ENCODE measurements at places on chromosomes 2 and 18.

- DNase-seq: no peak
These were observed 58.8 kb downstream of the CCDC195 start for GRCh38 chr2:224657349-224657748.

DNA sequence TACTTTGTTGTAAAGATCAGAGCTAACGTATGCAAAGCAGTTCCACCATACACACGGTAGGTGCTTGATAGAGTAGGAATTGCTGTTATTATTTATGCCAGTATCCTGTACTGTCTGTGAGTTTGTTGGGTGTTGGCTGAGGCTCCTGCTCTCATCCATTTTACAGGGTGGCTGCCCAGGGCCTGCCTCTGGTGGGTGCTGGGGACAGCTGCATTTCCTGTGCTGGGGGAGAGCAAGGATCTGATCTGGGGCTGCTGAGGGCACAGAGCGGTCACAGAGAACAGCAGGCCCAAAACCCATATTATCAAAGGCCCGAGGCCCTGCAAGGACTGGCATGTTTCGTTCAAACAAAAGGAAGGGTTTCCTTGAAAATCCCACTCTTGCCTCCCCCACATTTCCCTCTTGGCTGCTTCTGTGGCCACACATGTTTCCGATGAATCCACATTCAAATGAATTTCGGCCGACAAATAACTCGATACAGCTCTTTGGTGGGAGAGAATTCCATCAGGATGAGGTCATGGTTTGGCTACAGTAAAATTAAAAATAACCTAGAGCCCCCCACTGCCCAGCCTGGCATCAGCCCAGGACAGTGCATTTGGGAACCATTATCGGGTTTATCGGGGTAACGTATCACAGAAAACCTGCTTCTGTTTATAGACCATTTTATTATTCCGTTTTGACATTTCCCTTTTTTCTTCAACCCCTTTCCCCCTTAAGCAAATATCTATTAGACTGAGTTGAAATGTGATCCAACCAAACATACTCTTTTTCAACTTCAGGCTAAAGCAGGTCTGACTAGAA lies 143.4 kb downstream of the CYRIA start:
- DNase-seq: no peak

DNA sequence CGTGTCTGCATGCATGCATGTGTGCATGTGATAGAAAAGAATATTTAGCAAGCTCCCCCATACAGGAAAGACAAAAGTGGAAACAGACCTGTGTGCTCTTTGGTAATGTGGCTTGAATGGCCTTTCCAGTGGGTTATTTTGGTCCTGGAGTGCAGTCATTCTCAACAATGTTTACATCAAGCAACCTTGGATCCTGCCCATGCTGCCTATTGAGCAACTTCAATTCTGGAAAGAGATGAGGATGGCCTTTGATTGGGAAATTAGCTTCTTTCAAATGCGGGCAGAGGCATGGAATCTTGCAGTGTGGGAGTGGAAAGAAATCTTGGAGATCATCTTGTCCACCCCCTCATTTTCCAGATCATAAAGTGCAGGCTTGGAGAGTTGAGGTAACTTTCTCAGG lies 87.2 kb upstream of the SMAD2 start:
- no peak for DNase-seq

GRCh38 chr2:157307021-157307420 lies 18.6 kb downstream of the ERMN start:
- DNase-seq: no peak

GRCh38 chr18:45771587-45772480 lies 47.9 kb downstream of the SLC14A1 start:
- no peak for DNase-seq

DNA sequence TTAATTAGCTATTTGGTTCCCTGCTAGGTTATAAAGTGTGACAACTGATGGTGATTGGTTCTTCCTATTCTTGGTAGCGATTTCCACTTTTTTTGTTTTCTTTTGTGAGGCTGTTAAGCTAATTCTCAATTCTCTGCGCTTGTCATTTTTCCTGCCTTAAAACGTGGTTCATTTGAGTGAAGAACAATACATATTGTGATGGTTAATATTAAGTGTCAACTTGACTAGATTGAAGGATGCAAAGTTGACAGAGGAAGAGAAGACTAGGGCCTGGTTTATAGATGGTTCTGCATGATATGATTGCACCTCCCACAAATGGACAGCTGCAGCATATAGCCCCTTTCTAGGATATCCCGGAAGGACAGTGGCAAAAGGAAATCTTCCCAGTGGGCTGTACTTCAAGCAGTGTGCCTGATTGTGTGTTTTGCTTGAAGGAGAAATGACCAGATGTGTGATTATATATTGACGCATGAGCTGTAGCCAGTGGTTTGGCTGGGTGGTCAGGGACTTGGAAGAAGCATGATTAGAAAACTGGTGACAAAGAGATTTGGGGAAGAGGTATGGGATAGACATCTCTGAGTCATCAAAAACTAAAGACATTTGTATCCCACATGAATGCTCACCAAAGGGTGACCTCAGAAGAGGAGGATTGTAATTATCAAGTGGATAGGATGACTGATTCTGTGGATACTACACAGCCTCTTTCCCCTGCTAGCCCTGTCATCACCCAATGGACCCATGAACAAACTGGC lies 39.4 kb upstream of the ZNF804A start:
- DNase-seq: no peak

- no peak for DNase-seq
These were observed 230.7 kb downstream of the MYO3B start for GRCh38 chr2:170408461-170409163.

DNA sequence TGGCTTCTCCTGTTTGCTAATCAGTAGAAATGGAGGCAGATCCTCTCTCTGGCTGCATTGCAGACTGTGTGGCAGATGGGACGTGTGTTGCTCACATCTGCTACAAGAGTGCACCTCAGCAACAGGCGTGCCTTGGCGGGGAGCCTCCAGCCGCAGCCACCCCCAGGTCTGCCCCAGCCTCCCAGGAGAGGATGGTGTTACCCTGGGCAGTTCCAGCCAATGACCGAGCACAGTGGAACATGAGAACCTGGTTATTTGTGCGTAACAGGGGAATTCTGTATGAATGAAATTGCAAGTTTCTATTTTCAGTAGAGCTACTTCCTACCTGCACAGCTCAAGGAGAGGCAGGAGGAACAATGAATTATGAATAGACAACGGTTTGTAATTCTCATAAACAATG lies 130.6 kb upstream of the CBLN2 start:
- no peak for DNase-seq

- DNase-seq: no peak
These were observed 228.6 kb downstream of the SATB2 start for GRCh38 chr2:199228887-199229819.

DNA sequence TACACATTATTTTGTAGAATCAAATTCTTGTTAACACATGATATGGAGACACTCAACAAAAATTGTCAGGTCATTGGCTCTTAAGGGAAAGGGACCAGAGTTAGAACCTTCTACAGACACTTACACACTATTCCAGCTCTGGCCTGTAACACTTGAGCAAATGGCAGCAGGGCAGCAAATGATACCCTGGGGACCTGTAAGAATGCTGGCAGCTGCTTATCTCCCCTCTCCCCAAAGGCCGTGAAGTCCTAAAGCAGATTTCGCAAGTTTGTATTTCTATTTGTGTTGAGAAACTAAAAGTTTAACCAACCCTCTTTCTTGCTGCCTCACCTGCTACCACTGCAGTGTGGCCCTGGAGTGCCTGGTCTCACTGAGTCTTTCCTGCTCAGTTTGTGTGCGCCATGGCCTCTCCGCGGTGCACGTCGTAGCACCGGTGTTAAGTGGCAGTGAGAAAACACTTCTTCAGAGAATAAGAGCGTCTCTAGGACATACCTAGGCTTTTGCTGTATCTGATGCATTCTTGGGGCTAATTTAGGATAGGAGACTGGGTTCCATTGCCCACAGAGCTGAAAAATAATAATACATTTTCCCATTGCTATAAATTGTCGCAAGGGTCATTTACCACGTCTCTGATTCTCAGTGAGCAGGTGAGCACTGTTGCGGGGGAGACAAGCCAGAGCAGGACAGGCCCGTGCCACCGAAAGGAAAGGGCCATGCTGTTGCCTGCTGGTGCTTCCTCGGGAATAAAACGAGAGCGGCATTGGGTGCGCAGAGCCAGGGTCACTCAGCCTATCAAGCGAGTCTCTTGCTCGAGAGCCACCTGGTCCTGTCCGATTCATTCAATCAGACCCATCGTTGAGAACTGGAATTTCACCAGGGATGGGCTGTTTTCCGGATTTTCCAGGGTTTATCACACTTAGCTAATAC lies 204.9 kb downstream of the PTGR3 start:
- no peak for DNase-seq

DNA sequence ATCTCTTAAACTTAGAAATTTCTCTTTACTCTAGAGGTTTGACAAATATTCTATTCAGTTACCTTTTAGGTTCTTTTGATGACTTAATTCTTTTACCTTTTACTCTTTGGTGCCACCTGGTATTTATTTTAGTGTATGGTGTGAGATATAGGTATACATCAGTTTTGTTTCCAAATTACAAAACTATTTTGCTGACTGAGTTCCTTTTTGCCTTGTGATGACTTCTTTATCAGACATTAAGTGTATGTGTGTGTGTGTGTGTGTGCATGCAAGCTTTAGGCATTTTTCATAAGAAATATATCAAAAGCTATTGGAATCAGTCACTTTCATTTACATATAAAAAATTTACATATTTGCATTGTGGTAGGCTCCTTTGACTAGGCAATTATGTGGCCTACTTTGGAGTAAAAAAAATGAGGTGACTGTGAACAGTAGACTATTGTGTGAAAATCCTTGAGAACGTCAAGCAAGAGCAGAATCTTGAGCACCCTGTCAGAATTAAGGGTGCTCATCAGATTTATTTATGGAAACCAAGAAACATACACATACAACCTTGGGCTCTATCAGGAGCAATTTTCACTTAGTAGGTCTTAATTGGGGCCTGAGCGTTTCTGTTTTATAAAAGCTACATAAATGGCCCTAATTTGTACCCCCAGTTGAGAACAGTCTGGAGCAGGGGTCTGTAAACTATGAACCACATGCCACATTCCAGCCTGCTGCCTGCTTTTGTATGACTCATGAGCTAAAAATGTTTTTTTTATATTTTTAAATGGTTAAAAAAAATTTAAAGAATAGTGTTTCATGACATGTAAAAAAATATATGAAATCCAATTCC lies 415.9 kb downstream of the SLC4A3 start:
- no peak for DNase-seq

GRCh38 chr2:37689751-37690150 lies 18.3 kb upstream of the CDC42EP3 start:
- no peak for DNase-seq

DNA sequence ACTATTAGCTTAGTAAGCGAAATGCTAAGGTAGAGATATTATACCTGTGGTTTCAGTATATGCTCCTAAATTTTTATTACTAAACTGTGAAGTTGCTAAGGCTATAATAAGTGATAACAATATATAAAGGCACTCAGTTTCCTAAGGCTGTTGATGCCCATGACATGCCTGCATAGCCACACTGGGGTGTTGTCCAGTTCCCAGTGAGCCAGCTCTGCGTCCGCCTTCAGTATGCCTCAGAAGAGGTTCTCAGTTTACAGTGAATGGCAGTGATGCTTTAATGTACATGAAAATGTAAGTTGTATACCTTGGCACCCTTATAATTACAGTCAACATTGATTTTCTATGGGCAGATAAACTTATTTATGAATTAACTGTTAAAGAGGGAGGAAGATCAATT lies 7.2 kb downstream of the FHOD3 start:
- DNase-seq: no peak

DNA sequence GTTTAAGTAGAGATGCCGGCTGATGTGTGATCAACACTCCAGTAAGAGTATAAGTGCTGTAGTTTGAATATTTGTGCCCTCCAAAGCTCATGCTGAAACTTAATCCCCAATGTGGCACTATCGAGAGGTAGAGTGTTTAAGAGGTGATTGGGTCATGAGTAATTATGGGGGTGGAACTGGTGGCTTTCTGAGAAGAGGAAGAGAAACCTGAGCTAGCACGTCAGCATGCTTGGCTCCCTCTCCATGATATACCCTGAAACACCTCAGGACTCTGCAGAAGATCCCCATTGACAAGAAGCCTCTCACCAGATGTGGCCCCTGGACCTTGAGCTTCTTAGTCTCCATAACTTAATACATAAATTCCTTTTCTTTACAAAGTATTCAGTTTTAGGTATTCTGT lies 584.8 kb downstream of the TSN start:
- DNase-seq: no peak

GRCh38 chr18:22933966-22934423 lies 867 bp downstream of the RBBP8 start:
- no peak for DNase-seq

- no peak for DNase-seq
These were observed 30.7 kb downstream of the EFR3B start for GRCh38 chr2:25072606-25073005.

DNA sequence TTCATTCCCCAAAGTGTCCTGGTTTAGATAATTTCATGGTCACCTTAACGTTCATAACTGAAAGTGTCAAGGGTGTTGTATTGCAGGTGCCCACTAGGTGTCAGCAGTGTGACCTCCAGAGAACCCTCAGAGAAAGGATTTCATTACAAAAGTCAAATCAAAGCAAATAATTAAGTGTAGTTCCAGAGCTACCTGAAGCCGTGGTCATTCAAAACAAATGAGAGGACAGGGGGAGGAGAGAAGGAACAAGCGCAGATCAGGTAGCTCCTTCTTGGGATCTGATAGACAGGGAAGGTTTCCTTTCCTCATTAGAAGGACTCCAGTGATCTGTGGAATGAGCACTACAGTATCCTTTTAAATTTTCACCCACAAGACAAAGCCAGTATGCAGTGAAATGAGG lies at the start of gene SLC9A4:
SLC9A4 (plus strand) TSS at position 207 of the 400 bp plus-strand sequence. CDS start 534 bp downstream, outside the sequence.
- no peak for DNase-seq

- no peak for DNase-seq
These were observed 12.3 kb downstream of the LIMS2 start for GRCh38 chr2:127662937-127663565.

DNA sequence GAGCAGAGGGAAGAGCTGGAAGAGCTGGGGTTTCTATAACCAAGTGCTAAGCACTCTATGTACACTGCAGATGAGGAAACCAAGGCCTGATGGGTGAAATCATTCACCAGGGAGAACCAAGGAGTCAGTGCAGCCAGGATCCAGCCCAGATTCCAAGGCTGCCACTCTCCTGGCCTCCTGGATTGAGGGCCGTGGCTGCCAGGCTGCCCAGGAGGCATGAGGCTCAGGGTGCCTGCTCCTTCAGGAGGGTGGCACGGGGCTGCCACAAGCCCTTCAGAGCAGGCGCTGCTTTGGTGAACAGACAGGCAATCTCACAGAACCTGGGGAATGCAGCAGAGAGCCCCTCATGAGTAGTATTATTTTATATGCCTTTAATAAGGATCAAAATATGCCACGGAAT lies 293.7 kb upstream of the HDAC4 start:
- DNase-seq: no peak

DNA sequence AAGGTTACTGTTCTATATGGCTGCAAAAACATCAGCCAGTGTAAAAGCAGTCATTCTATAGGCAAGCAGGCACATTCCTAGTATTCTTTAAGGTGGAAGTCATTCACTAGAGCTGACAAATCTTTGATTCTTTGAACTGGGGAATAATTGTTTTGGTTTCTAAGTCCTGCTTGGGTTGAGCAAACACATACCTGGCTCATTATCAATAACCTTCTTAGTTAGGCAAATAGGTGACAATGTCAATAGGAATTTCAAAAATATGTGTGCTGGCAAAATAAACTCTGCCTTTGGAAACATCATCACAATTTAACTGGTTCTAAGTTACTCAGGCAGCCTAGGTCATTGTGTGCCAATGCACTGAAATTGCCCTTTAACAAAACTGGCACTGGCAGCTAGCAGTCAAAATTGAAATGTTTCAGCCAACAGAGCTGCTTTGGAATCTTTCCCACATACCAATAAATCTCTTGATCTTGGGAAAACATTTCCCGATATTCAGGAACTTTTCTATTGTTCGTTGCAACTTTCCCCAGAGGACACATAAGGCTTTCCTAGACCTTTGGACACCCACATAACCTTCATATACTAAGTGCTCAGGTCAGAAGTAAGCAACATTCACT lies 402.0 kb upstream of the MMADHC start:
- no peak for DNase-seq
